ENCODE measurements at places on chromosomes 12 and 14. TPM values are rescaled to one million over a fixed set of nuclear protein-coding genes. Genes with fewer than 3 reads are reported as not detected.
A peak's percentile ranks its signal among the peaks of the same experiment; 100 is the strongest.

Gene ARMH4
- 45.1 TPM for total RNA-seq

Gene POLR3B
- total RNA-seq = 9.5 TPM

Gene CLEC9A
- total RNA-seq = 0.32 TPM

Gene CHMP4A
- 61.5 TPM for total RNA-seq

Gene KRT73
- total RNA-seq = not detected

Gene FAM186B
- 10.0 TPM for total RNA-seq

Gene GNG2
- total RNA-seq = 2.7 TPM

Gene SYT1
- 6.1 TPM for total RNA-seq

Gene KCNJ8
- total RNA-seq = 9.2 TPM

DNA sequence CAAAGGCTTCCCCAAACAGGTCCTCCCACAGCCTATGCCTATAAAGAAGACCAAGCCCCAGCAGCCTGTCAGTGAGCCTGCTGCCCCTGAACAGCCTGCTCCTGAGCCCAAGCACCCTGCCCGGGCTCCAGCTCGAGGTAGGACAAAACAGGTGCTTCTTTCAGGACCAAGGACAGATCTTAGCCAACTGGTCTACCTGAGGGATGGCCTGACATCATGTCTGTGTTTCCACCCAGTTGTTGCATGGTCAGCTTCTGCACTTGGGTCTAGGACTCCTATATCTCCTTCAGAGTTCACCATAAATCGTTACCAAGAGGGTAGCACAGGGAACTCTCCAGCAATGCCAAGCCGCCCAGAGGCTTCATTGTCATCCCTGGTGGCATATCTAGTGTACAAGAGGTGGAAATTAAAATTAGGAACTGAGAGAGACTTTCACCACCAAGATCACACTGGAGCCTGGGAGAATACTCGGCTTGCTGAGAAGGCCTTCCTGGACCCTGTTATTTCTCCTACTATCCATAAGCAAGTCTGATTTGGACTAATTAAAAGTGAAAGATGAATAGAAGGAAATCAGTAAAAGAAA is 38.2 kb upstream of the OAS1 start:
- H3K27ac ChIP-seq = no peak overlapping the region
- no peaks in the 10 kb centered on the region for H3K27me3 ChIP-seq
- no peaks in the 10 kb centered on the region for H3K4me1 ChIP-seq
- no peaks in the 10 kb centered on the region for H3K36me3 ChIP-seq
- DNase-seq = no peak
- no peak overlapping the region for H3K4me3 ChIP-seq

DNA sequence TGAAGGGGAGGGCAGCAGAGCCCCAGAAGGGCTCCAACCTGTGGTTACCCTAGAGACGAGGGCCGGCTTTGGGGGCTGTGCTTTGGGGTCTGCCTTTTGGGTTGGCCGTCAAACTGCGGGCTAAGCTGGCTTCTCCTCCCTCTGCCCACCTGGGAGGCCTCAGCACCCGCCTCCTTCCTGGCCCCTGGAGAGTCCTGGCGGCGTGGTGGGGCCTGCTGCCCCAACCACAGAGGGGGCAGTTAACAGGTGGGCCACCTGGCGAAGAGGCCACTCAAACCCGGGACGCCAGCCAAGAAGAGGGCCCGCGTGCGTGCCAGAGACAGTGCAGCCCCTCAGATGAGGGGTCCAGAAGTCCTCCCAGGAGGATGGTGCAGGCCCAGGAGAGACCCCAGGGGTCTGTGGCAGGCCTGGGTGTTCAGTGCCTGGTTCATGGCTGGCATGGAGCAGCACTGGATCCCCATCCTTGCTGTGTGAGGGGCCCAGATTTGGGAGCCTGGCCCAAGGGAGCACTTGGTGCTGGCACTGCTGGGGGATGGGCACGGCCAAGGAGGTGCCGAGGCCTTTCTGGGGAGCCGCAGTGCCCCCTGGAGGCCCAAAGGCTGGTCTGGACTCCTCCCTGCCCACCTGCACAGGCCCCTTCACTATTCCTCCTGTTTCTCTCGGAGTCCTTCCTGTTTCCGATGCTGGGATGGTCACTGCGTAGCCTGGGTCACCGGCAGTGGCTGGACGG is 48.8 kb downstream of the LRCOL1 start:
- H3K4me1 ChIP-seq = peaks cover 4% of the 10 kb centered on the region
- H3K4me3 ChIP-seq = no peak overlapping the region
- no peaks in the 10 kb centered on the region for H3K27me3 ChIP-seq
- H3K27ac ChIP-seq = no peak overlapping the region
- no peaks in the 10 kb centered on the region for H3K36me3 ChIP-seq

DNA sequence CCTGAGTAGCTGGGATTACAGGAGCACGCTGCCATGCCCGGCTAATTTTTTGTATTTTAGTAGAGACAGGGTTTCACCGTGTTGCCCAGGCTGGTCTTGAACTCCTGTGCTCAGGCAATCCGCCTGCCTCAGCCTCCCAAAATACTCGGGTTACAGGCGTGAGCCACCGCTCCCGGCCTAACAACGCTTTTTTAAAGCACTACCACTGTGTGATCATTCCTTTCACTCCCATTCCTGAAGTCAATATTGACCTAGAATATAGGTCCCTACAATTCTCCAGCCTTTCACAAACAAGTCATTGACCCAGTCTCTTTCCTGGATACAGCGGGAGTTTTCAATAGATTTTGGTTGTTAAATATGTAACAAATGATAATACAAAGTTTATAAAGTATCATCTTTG is 62.8 kb downstream of the KIF21A start:
- no peaks in the 10 kb centered on the region for H3K4me1 ChIP-seq
- H3K36me3 ChIP-seq = no peaks in the 10 kb centered on the region
- H3K4me3 ChIP-seq = no peak overlapping the region
- H3K27me3 ChIP-seq = no peaks in the 10 kb centered on the region
- DNase-seq = no peak
- H3K27ac ChIP-seq = no peak overlapping the region

DNA sequence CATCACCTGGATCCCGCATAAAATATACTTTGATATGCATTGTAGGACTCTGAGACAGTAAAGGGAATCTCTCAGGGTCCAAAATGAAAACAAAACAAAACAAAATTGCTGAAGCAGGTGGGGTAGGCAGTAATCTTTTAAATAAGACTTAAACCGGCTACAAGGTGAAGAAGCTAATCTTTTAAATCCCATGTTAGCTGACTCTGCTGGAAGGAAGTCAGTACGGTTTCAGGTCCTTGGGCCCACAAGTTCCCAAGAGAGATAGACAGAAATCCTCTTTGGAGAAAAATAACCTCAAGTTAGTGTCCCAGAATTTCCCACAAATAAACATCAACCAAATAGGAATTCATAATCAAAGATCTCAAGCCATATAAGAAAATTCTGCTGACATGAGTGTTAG is 5.0 kb upstream of the EPS8 start:
- H3K4me3 ChIP-seq = no peak overlapping the region
- DNase-seq = no peak
- H3K36me3 ChIP-seq = no peaks in the 10 kb centered on the region
- no peaks in the 10 kb centered on the region for H3K4me1 ChIP-seq
- H3K27me3 ChIP-seq = no peaks in the 10 kb centered on the region
- no peak overlapping the region for H3K27ac ChIP-seq

- H3K27me3 ChIP-seq = no peaks in the 10 kb centered on the region
- DNase-seq = no peak
- no peak overlapping the region for H3K4me3 ChIP-seq
- no peaks in the 10 kb centered on the region for H3K36me3 ChIP-seq
- no peak overlapping the region for H3K27ac ChIP-seq
These were observed 250.2 kb upstream of the RTL1 start for GRCh38 chr14:101153691-101154090.

DNA sequence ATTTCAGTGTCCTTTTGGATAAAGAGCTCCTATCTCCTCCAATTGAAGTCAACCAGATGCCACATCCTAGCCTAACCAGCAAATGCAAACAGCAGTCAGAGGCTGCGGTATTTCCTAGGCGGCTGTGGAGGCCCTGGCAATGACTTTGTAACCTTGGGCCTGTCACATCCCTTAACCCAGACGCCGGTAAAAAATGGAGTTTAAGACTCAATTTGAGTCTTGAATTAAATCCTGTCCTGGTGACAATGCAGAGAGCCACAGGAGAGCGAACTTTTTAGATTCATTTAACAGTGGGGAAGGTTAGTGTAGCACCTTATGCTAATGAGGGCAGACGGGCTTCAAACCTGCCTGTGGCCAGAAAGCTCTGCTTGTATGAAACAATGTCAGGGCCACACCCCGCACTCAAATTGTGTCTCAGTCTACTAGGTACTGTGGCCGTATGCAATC is 1.3 kb downstream of the C12orf75 start:
- no peaks in the 10 kb centered on the region for H3K36me3 ChIP-seq
- H3K27ac ChIP-seq = peak overlapping the region; percentile 11
- H3K4me3 ChIP-seq = peak overlapping the region; percentile 90
- no peaks in the 10 kb centered on the region for H3K27me3 ChIP-seq
- H3K4me1 ChIP-seq = no peaks in the 10 kb centered on the region
- DNase-seq = no peak

GRCh38 chr12:128383357-128383937 is 116.5 kb downstream of the TMEM132C start:
- H3K36me3 ChIP-seq = no peaks in the 10 kb centered on the region
- no peaks in the 10 kb centered on the region for H3K4me1 ChIP-seq
- DNase-seq = no peak
- no peaks in the 10 kb centered on the region for H3K27me3 ChIP-seq
- no peak overlapping the region for H3K27ac ChIP-seq

DNA sequence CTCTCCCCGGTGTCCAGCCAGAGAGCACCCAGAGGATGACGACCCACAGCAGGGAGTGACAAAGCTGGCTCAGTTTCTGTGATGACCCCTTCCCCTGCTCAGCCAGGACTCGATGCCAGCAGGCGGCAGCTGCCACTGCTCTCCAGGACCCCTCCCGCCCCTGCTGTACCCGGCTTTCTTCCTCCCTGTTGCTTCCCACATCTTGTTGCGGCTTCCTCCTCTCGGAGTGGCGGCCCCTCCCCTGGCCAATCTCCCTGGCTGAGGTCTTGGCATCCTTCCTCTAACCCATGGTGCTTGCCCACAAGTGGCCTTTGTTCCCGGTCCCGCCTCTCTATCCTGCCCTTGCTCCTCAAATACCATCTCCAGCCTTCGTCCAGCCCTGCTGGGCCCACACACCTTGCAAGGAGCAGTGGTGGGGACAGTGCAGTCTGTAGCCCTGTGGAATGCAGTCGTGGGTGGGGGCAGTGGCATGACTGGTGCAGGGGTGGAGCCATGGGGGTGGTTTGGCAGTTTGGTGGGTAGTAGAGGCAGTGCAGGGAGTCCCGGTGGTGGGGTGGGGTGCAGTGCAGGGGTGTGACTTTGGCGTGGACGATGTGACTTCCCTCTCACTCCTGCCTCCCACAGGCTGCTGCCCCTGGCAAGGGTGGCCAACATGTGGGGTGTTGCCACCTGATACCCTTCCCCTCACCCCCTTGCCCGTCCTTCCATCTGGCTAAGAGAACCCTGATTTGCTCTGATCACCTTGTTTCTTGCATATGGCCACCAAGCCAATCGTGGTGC is 16.3 kb upstream of the BEGAIN start:
- DNase-seq = no peak
- no peaks in the 10 kb centered on the region for H3K27me3 ChIP-seq
- H3K4me3 ChIP-seq = no peak overlapping the region

DNA sequence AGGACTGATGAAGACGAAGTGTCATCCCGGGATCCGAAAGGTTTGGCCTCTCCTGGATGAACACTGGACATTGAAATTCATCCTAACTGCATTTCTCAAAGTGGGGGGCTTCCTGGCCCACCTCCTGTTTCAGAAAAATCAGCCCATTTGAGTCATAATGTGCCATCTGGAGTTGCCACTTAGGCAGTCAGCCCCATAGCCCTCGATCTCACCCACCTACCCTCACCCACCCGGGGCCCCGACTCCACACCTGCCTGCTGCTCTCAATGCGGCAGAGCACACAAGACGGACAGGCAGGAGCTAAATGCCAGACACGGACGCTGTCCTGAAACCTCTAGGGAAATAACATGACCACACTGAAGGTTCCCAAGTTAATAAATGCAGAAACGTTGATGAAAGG is 12.6 kb downstream of the DLK1 start:
- DNase-seq = no peak
- H3K36me3 ChIP-seq = no peaks in the 10 kb centered on the region
- H3K4me3 ChIP-seq = no peak overlapping the region
- H3K27me3 ChIP-seq = peaks cover 3% of the 10 kb centered on the region

GRCh38 chr14:31059152-31059924 is 33.2 kb upstream of the STRN3 start:
- H3K4me3 ChIP-seq = no peak overlapping the region
- no peak for DNase-seq
- H3K27me3 ChIP-seq = no peaks in the 10 kb centered on the region
- no peak overlapping the region for H3K27ac ChIP-seq
- H3K4me1 ChIP-seq = no peaks in the 10 kb centered on the region

GRCh38 chr12:111215881-111216280 is 153.0 kb downstream of the PHETA1 start:
- H3K4me3 ChIP-seq = no peak overlapping the region
- no peaks in the 10 kb centered on the region for H3K27me3 ChIP-seq
- H3K36me3 ChIP-seq = no peaks in the 10 kb centered on the region
- no peak for DNase-seq
- no peaks in the 10 kb centered on the region for H3K4me1 ChIP-seq
- no peak overlapping the region for H3K27ac ChIP-seq

GRCh38 chr14:63598807-63599206 is 42.9 kb downstream of the WDR89 start:
- no peaks in the 10 kb centered on the region for H3K27me3 ChIP-seq
- DNase-seq = no peak
- no peak overlapping the region for H3K27ac ChIP-seq
- H3K4me1 ChIP-seq = no peaks in the 10 kb centered on the region
- no peak overlapping the region for H3K4me3 ChIP-seq

- DNase-seq = no peak
- no peaks in the 10 kb centered on the region for H3K27me3 ChIP-seq
- no peak overlapping the region for H3K4me3 ChIP-seq
- H3K27ac ChIP-seq = no peak overlapping the region
These were observed 4.5 kb downstream of the ORAI1 start for GRCh38 chr12:121630791-121631355.

- H3K4me3 ChIP-seq = no peak overlapping the region
- peak overlapping the region; percentile 25 for H3K27ac ChIP-seq
- no peaks in the 10 kb centered on the region for H3K36me3 ChIP-seq
- H3K4me1 ChIP-seq = no peaks in the 10 kb centered on the region
These were observed 1.0 kb upstream of the LMO3 start for GRCh38 chr12:16606991-16607390.

GRCh38 chr12:98222135-98222534 is 293.3 kb upstream of the TMPO start:
- H3K36me3 ChIP-seq = no peaks in the 10 kb centered on the region
- H3K27ac ChIP-seq = no peak overlapping the region
- no peak overlapping the region for H3K4me3 ChIP-seq
- H3K4me1 ChIP-seq = no peaks in the 10 kb centered on the region

- no peaks in the 10 kb centered on the region for H3K27me3 ChIP-seq
- no peaks in the 10 kb centered on the region for H3K36me3 ChIP-seq
- no peak overlapping the region for H3K4me3 ChIP-seq
- H3K27ac ChIP-seq = no peak overlapping the region
- no peaks in the 10 kb centered on the region for H3K4me1 ChIP-seq
- no peak for DNase-seq
These were observed 322.9 kb downstream of the KCNH5 start for GRCh38 chr14:62722406-62722805.

- no peak for DNase-seq
- H3K36me3 ChIP-seq = peaks cover 7% of the 10 kb centered on the region
- no peaks in the 10 kb centered on the region for H3K4me1 ChIP-seq
- H3K4me3 ChIP-seq = no peak overlapping the region
- H3K27ac ChIP-seq = no peak overlapping the region
These were observed 49.2 kb upstream of the PRPF39 start for GRCh38 chr14:45034730-45035129.

GRCh38 chr12:75103822-75104221 is 105.8 kb downstream of the KCNC2 start:
- H3K27me3 ChIP-seq = no peaks in the 10 kb centered on the region
- H3K4me1 ChIP-seq = no peaks in the 10 kb centered on the region
- H3K36me3 ChIP-seq = no peaks in the 10 kb centered on the region
- no peak for DNase-seq
- H3K27ac ChIP-seq = no peak overlapping the region
